ENCODE measurements at places on chromosomes 11 and 22.

- no peak for DNase-seq
These were observed 23.6 kb upstream of the ALKBH3 start for GRCh38 chr11:43856993-43857392.

GRCh38 chr11:36023922-36024321, 80.1 kb downstream of the LDLRAD3 start:
- DNase-seq, result no peak

DNA sequence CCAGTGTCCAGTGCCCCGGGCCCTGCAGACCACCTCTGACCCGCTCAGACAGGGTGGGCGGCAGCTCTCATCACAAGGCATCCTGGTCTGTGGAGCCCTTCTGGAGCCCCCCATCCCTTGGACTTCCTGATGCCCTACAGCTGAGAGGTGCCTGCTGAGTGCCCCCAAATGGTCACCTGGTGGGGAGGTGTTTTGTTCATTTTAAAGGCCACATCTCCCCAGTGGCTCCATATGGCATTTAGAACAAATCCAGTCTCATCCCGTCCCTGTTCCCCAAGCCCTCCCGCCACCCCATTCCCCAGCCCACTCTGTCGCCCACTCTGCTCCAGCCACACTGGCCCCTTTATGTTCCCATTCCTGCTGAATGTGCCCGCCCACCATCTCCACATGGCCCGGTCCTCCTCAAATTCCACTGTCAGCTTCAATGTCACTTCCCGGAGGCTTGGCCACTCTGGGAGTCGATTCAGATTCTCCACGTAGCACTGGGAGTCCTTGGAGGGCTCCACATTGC, 32.8 kb downstream of the OSBPL5 start:
- DNase-seq, result no peak

DNA sequence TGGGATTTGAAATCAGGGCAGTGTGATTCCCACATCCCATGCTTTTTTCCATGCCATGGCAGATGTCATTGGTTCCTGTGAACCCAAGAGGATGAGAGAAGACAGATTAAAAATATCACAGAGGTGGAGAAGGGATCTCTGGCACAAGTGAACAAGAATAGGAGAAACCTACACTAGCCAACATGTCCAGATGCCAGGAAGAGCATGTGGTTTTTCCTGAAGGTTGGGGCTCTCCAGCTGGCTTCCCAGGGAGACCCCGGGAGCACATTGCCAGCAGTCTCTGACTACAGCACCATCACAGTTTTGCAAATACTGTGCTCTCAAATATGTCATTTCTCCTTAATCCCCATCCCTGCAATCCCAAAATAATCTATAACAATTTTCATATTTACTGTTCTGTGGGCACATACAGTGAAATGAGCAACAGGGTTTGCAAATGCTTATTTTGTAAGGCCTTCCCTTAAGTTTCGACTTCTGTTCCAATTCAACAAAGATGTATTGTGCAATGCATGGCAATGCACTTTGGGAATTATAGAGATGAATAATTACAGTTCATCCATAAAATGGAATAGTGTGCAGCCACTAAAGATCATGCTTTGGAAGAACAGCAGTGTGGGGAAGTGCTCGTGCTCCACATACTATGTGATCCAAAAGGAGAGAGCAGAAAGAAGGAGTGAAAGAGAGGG, 4.8 kb downstream of the ANKK1 start:
- DNase-seq, result no peak

DNA sequence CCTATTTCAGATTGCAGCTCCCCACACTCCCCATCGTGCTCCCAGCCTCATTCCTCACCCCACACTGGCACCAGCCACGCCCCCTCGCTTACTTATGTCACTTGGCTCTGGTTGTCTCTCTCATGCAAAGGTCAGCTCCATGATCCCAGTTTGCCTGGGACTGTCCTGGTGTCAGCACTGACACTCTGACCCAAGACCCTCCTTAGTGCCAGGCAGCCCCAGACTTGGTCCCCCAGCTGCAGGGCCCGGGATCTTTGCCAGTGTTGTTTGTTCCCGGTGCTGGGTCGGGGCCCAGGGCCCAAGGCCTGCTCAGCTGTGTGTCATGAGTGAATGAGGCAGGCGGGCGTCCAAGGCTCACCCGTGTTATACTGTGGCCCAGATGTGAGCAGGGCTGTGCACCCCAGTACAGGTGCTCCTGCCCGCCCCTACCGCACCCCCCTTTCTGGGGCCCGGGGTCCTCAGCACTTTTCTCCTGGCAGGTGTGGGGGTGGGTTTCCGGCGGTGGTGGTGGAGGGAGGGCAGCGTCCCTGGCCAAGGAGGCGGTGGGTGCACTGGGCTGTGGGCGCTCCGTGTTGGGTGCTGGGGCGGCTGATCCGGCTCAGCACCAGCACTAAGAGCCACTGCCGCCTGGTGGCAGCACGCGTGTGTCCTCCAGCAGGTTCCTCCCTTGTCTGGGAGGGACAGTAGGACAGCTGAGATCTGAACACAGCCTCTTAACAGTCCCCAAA, 19.5 kb downstream of the IL17REL start:
- peak; percentile 58 for DNase-seq

DNA sequence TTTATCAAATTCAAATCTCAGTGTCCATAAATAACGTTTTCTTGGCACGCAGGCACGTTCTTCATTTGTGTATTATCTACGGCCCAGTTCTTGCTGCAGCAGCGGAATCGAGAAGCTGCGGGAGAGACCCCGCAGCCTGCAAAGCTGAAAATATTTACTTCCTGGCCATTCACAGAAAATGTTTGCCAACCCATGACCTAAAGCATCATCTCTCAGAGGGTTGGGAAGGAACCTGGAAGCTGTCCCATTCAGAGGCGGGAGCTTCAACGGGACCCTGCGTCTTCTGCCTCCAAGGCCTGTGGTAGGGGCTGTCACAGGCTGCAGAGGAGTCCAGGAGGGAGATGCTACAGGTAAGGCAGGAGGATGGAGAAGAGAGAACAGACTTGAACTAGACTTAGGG, 319.2 kb downstream of the MN1 start:
- no peak for DNase-seq

- no peak for DNase-seq
These were observed 134.4 kb upstream of the SORL1-AS1 start for GRCh38 chr11:121587182-121587581.

GRCh38 chr22:42297778-42298177, 27.3 kb upstream of the TCF20 start:
- no peak for DNase-seq

DNA sequence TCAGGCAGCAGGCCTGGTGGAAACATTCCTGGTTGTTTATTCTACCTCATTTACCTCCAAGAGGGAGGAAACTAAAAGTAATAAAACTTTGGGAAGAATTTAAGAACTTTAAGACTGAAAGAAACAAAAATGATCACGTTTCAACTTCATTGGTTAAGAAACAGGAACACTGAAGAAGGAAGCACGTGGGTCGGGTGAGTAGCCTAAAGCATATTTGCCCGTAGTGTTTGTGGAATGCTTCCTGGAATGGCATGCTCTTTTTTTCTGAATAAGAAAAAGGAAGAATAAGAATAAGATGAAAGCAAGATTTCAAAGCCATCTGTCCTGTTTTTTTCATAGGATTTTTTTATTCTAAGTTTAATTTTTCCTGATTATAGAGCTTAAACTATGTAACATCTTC, 83.1 kb downstream of the WNT11 start:
- no peak for DNase-seq

GRCh38 chr11:67370351-67371076, 2.9 kb downstream of the CLCF1 start:
- no peak for DNase-seq

DNA sequence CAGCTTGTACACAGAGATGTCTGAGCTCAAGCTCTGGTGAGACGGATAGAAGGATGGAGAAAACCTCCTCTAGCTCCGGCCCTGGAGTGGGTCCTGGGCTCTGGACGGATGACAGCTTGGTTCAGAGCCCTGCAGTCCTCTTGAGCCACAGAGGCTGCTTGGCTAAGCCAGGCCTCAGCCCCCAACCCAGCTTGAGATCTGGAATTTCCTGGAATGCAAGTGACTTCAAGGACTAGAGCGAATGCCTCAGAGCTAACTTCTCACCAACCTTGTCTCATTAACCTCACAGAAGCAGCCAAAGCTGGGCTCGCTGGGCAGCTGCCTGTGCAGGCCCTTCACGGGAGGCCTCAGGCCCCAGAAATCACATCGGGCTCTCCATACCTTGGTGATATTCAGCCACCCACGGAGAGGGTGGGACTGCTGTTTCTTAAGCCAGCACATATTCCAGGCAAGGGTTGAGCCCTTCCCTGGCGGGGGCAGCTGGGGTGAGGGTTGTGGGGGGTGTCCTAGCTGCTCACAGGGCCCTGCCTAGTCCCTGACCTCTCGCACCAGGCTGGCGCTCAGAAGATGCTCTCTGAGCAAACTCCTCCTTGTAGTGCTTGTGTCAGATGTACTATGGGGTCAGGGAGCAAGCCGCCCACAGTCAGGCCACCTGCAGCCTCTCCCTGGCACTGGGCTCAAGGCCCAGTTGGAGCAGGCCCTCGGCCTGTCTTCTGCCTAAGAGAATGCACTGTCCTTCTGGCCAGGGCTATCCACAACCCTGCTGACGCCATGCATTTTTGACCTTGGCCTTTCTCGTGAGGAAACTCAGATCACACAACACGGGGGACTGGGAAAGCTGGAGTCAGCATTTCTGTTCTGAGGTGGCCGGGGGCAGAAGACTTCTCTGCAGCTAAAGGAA, 73.6 kb upstream of the TTLL12 start:
- no peak for DNase-seq

Measured in activated T-cell treated with anti-CD3 and anti-CD28 coated beads for 4 hours (primary cell).